ENCODE measurements at places on chromosomes 5 and 9.
A peak's percentile ranks its signal among the peaks of the same experiment; 100 is the strongest.

DNA sequence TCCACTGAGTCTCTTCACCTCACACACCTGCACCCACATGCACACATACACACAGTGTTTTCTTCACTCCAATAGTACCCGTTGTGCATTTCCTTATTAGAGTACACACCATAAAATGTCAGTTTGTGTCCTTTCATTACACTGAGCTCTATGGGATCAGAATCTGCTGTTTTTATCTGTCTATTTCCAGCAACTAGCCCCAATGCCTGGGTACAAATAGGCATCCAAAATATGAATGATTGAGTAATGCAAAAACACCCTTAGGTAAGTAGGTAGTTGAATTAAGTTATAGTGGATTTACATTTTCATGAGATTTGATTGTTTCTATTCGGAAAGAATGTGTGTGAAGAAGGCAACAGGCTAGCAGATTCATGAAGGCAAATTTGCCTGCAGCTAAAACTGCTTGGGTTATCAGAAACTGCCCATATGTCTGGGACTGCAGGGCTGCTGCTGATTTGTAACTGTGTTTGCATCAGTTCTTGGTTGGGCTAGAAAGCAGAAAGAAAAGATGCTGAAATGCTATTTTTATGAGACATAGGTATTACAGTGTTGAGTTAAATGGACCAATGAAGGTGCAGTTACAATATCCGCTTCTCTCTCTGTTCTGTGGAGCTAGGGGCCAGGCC is 26.9 kb downstream of the PPP3R2 start:
- no peak for DNase-seq

- no peak for DNase-seq
These were observed 20.9 kb downstream of the DUSP1 start for GRCh38 chr5:172749881-172750633.

DNA sequence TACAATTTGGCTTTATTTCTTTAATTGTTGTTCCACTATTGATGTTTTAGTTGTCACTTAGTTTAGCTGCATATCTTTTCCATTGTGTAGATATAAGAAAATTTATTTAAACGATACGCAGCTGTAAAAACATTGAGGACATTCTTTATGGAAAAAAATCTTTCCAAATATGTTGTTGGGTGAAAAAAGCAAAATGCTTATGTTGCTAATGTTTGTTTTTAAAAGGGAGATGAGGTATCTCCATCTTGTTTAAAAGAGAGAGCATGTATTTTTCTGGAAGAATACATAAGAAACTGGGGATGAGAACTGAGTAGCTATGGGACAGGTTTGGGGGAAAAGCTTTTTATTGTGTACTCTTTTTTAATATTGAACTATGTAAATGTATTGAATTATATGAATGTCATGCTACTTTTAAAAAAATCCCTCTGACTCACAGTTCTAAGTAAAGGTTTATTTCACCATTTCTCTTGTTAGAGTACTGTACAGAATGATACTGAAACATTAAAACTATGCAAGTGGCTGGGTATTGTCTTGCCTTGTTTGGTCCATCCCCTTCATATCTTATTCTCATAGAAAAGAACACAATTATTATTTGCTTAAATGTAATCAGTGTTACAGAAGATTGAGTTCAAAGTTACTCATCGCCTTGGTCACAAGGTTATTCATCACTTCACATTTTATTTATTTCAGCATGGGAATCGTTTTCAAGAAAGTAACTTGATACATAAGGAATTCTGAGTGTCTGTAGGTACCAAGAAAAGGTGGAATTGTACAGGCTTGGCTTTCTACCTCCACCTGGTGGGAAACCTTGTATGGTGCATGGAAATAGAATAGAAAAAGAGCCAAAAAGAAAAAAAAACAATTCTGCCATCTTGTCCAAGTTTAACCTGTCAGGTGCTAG is 85.8 kb downstream of the RIC1 start:
- DNase-seq: no peak

GRCh38 chr9:114238891-114239875 is 83.7 kb upstream of the ORM1 start:
- no peak for DNase-seq

GRCh38 chr5:140337880-140338279 is 8.5 kb downstream of the HBEGF start:
- DNase-seq: no peak

DNA sequence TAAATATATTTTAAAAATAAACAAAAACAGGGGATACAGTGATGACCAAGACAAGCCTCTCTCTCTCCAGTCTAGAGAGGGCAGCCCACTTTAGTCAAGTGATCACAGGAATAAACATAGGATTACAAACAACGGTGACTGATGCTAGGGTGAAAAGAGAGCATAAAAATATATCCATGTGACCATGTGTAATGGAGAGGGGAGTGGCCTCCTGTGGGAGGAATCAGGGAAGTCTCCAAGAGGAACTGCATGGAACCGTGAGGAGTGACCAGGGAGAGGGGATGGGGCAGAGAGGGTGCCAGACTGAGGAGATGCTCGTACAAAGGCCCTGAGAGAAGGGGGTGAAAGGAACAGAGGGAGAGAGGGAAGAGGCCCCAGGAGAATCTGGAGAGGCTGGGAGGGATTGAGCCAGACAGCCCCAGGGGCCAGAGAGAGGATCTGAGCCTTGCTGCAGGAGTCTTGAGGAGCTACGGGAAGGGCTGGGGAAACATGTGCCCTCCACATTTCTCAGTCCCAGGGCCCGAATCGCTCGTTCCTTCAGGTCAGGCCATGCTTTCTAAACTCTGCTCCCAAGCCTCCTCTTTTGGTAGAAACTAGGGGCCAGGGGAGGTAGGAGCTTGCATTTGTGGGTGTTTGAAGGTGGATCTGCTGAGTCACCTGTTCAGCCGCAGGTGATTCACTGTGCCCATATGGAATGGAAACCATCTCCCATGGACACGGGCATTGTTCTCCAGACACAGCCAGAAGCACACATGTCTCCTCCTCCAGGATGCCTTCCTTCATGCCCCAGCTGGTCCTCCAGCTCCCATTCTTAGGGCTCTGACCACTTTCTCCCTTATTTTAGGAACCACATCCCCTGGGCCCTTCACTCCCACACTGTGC is 63.8 kb downstream of the PAX5 start:
- no peak for DNase-seq

DNA sequence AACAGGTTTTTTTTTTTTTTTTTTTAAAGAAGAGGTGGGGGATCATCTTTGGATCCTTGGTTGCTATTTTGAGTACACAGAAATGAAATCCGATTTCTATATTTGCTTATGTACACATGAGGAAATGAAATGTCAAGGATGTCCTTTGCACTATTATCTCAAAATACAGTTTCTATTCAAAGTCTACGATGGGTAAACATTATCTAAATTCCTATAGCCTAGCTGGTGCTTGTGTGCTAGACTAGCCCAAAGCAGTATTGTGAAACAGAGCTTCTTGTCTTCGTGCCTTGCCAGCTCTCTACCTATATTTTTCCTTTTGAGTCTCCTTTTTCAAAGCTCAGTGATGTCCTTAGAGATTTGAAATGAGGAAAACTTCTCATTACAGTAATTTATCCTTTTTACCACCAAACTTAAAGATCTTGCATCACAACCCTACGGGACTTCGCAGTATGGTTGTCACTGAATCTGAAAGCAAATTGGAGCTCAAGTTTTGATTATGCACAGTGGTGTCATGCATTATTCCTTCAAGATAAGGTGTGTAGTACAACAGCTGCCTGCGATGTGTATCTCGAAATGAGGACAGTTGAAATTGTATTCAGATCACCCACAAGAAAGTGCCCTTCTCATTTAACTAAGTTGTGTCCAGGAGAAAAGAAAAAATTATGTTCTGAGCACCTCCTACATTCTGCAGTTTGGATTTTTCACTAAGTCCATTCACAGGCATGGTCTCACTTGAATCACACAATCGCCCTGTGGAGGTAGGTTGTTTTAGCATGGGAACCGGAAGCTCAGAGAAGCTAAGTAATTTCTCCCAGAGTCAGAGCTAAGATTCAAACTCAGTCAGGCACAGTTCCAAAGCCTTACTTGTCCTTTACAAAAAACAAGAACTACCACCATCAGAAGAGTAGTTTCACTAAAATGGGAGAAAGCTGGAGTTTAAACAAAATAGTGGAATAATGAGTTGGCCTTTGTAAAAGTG is 379.0 kb downstream of the GLIS3 start:
- no peak for DNase-seq

- no peak for DNase-seq
These were observed 302.9 kb downstream of the NSG2 start for GRCh38 chr5:174348311-174348981.

DNA sequence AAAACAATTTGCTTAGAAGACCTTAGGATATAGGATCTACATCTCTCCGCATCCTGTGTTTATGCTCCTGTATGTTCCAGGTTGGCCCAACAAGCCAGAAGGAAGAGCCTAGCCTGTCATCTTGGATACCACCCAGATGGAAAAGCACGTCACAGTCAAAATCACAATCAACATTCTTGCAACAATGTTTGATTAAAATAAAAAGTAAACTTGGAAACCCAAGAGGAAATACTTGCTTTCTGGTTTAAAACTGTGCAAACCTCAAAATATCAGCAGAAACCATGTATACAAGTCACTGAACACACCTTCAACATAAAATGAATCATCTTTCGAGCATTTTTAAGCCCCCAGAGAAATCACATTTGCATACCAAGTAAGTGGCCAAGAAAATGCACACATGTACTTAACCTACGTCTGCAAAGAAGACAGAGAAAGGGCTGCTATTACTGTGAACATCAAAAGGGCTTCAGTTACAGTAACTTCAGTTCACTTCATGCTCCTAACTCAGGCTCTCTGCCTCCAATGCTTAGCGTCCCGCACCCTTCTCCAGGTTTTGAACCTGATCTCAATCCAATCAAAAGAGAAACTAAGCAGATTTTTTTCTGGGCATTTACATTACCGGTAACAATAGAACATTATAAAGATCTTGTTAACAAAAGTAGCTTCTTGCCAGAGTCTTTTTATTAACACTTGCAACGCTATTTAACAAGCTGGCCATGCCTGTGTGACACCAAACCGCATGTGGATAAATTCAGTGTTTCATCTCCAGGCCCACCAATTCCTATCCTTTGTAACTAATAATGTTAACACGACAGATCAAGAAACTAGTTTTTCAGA is 1.3 kb downstream of the ENC1 start:
- DNase-seq: peak; percentile 58

DNA sequence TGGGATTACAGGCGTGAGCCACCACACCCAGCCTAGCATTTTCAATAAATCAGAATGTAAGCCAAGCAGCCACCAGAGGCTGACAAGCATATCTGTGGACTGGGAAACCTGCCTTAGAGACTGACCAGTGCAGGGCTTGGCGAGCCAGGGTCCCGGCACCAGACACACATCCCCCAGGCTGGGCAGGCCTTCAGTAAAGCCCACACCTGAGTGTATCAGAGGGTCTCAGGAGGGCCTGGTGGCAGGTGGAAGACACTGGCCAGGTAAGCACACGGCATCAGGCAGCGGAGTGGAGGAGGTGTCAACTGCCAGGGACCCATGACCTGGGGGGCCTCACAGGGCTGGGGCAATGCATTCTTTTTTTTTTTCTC is 78.3 kb upstream of the IL17B start:
- DNase-seq: no peak

DNA sequence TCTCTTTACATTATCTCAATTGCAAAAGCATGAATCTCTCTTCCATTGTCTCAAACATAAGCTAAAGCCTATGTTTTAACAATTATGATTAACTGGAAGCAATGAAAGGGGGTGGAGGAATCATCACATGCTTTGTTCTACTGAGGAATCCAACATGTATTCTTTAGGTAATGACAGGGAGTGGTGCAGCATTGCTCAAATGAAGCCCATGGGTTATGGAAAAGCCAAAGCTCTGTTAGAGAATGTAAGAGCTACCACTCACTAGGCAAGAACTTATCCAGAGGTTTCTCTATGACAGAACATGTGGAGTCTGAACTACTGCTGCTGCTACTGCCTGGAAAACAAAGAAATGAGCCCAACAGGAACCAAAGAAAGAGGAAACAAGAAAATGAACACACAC is 28.7 kb downstream of the KIF3A start:
- no peak for DNase-seq

DNA sequence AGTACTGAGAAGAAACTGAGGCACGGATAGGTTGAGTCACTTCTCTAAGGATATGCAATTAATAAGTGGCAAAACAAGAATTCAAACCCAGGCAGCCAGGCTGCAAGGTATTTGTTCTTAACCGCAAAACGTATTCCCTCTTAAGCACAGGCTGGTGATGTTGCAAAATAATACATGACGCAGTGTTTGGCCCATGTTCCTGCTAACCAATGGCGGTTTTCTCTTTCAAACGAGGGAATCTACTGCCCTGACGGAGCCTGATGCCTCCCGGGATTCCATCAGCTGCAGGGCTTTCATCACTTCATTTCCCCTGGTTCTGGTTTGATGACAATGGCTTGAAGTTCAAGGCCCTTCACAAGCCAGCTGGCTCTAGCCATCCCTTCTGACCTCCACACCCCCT is 154.8 kb downstream of the SLIT3 start:
- no peak for DNase-seq

DNA sequence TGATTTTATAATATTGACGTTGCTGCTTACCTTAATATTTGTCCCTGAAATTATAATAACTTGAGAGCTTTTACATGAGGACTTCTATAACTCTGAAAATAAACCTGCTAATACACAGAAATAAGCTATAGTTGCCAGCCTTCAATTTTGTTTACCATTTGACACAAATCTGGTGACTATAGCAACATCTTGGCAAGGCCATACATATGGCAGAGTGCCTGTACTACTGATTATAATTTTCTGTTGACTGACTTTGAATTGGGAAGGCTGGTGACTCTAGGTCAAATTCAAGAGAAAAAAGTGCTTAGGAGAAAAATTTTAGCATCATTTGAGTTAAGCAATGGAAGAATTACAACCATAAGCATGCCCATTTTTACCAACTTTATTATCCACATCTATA is 581.4 kb upstream of the PTPRD start:
- no peak for DNase-seq

DNA sequence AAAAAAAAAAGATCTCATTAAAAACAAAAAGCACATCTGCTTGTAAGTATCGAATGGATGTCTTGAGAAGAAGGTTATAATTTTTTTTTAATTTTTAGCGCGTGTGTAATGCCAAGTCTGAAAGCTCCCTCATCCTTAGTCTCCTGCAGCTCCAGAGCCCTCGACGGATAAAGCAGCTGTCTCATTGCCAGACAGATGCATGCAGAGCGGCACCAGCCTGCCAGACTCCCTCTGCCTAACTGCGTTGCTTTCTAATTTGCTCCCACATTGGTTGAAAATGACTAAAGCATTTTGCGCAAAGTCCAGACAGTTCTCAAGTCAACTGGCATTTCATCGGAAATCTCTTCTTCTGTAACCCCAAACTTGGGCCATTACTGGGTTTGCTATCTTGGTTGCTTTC is 29.4 kb downstream of the OLFM1 start:
- DNase-seq: no peak

All from activated CD4-positive, alpha-beta T cell treated with anti-CD3 and anti-CD28 coated beads, Interleukin-10, Interleukin-2, amounts not matched to agents 100 ng/mL and 50 ng/mL, durations not matched to agents 16 hours and 8 hours (primary cell).